OCI-M1 (cell line): ENCODE measurements at places on chromosomes 7 and 10.

GRCh38 chr10:608331-609261 is 80.9 kb downstream of the DIP2C start:
- no peak for DNase-seq

- no peak for DNase-seq
Measured at GRCh38 chr10:109966961-109967738, 40.6 kb upstream of the ADD3 start.

DNA sequence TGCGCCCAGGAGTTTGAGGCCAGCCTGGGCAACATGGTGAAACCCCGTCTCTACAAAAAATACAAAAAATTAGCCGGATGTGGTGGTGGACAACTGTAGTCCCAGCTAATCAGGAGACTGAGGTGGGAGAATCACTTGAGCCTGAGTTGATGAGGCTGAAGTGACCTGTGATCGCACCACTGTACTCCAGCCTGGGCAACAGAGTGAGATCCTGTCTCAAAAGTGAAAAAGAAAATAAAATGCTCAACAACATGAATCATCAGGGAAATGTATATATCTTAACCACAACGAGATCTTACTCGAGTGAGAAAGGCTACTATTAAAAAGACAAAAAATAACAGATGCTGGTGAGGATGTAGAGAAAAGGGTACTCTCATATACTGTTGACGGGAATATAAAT is 72.7 kb downstream of the JMJD1C start:
- DNase-seq, result no peak

DNA sequence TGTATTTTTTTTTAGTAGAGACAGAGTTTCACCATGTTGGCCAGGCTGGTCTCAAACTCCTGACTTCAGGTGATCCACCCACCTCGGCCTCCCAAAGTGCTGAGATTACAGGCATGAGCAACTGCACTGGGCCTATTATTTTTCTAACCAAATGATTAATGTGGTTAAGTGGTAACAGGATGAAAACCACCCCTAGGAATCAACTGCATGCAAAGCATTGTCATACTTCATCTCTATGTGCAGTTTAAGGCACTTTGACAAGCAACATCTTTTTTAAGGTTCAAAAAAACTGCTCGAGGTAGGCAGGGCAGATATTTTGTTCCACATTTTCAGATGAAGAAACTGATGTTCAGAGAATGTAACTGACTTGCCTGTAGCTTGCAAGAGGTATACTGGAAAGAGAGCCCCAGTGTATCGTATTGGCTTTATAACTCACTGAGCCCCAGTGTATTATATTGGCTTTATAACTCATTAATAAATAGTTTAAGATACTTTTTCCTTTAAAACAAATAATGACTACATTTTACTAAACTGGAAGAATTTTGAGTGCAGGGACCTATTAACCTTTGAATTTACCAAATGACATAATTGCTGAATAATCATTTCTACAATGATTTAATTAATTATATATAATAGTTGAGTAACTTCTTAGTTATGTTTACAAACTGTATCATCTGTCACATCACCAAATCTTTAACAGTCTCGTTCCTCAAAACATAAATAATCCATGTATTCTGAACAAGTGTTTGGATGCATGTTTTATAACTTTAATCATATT is 38.1 kb downstream of the RTKN2 start:
- no peak for DNase-seq

GRCh38 chr7:133359449-133359848 is 106.6 kb downstream of the EXOC4 start:
- peak; percentile 1 for DNase-seq

GRCh38 chr10:71939304-71939703 is 24.9 kb upstream of the CHST3 start:
- DNase-seq, result peak; percentile 52

- no peak for DNase-seq
Measured at GRCh38 chr7:135800560-135800959, 51.9 kb upstream of the FAM180A start.

GRCh38 chr7:1645071-1645409 is 25.0 kb upstream of the ELFN1 start:
- DNase-seq, result no peak

DNA sequence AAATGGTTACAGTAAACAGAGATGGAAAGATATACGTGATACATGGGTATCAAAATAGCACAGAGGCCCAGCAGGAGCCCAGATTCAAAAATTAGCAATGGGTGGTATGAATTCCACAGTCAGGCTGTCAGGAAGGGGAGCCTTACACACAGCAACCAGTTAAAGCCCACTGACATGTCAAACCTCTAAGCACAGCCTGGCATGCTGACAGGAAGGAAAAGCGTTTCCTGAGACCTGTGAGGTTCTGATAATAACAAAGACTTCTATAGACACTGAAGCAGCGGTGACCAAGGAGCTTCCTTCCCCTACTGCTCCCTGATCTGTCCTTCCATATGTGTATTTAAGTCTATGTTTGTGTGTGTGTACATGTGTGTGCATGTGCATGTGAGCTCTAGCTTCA is 89.9 kb downstream of the PHYHIPL start:
- DNase-seq, result no peak

DNA sequence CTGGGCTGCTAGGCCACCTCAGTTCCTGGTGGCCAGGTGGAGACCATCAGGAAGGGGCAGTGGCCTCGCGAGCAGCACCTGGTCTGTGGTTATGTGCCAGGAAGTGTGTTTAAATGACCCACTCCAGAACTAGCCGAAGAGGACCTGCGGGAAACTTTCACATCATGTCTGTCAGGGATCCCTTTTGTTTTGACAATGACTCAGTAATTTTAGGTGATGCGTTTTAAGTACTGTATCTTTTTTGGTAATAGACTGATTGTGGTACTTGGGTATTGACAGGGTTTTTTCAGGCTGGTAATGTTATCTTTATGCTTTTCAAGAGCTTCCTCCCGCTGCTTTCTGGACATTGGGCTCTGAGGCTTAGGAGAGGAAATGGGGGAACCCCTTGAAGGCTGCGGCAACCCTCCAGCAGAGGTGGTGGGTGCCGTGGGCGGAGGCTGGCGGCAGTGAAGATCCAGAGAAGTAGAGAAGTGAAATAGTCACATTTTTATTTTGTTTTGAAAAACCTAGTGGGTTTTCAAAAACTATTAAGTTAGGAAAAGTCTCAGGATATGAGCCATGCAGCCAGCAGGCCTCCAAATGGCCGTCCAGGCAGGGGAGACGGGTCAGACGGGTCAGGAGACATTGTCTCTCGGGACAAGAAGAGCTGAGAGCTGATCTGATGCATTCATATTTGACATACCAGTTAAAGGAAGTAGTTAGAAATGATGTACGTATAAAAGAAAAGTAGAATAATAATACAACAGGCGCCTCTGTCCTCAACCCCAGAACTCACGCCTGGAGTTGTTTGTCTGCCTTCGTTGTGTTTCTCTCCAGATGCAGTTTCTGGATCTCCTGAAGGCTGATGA is 27.7 kb downstream of the PPP2R2D start:
- DNase-seq, result no peak

- DNase-seq, result peak; percentile 70
Measured at GRCh38 chr7:131231381-131232220, 96.1 kb upstream of the MKLN1 start.

- DNase-seq, result no peak
Measured at GRCh38 chr10:130040817-130041330, 69.8 kb downstream of the C10orf143 start.

GRCh38 chr10:112969131-112969530 is 19.1 kb downstream of the TCF7L2 start:
- no peak for DNase-seq

DNA sequence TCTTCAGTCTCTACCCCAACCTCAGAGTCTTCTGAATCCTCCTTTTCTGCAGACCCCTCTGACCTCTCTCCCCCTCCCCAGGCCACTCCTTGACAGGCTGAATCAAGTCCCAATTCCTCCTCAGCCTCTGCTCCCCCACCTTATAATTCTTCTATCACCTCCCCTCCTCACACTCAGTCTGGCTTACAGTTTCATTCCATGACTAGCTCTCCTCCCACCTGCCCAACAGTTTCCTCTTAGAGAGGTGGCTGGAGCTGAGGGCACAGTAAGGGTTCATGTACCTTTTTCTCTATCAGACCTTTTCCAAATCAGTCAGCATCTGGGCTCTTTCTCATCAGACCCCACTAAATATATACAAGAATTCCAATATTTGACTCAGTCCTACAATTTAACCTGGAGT is 14.6 kb upstream of the LRRC61 start:
- DNase-seq, result no peak
